Epithelial cell of esophagus (primary cell): ENCODE measurements at places on chromosomes 4 and X.

DNA sequence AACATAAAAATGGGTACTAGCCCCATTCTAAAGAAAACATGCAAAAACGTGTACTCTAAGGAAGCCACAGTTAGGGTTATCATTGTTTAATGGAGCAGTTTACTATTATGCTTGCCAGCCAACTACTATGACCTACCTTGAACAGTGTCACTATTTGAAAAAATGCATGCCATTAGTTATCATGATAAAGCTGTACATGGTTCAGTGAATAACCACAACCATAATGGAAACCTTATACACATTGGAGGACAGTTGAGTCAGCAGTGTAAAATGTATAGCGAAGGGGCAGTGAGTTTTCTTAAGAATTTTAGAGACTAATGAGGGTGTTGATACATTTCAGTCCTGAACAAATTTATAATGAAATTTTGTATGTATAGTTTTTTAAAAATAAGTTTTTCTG lies 381.9 kb downstream of the GRXCR1 start:
- DNase-seq = no peak

DNA sequence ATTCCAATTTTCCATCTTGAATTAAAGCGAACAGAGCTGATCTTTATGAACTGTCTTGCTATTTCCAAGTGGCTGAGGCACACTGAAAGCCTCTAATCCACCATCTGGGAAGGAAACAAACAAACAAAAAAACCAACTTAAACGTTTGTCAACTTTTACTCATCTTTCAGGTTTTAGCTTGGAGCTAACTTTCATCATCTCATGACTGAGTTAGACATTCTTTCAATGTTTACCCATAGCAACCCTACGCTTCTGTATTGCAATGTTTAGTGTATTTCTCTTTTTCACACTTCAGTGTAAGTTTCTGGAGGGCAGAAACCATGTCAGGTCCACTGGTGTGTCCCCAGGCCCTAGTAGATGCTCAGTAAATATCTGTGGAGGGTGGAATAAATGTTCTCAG lies 343.8 kb downstream of the GBA3 start:
- DNase-seq = peak; percentile 44

DNA sequence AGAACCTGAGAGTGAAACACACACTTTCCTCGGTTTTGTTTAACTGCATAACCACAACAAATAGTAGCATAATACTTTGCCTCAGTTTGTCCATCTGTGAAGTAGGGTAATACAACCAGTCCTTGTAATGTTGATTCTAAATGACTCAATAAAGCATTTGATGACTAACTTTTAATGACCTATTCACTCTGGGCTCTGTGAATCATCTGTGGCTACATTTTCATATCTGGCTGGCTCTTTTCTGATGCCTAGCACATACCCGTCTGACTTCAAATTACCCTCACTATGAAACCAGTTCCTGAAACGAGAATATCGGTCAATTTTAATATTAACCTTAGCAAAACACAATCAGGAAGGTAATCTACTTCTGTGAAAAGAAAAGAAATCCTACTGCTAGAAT lies 151.0 kb downstream of the SH2D1A start:
- peak; percentile 65 for DNase-seq

GRCh38 chrX:72027914-72028307 lies 103.8 kb downstream of the RTL5 start:
- DNase-seq = no peak

DNA sequence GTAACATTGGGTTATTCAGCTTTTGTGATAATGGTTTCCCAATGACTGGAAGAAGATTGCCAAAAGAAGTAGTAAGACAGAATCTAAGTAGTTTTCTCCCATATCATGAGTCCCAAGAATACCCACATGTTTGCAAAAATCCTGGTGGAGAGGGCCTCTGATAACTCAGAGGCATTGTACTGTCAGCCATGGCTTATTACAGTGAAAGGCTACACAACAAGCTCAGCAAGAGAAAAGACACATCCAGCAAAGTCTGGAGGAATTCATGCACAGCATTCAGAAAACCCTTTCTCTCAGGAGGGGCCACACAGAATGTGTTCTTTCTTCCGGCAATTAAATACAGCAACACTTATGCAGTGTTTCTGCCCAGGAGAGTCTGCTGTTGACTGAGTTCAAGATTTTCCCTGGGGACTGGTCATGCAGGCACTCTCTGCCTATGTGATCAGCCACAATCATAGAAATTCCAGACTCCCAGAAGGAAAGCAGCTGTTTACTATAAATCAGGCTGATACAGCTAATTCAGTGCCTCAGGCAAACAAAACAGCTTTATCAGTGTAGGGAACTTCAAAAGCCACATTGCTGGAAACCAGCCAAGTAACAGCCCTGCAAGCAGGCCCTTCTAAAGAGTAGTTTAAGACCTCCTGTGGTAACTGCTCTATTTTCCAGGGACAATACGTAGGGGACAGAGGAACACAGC lies 937.1 kb downstream of the CCSER1 start:
- peak; percentile 32 for DNase-seq

GRCh38 chr4:151458148-151458547 lies 49.2 kb downstream of the FHIP1A start:
- DNase-seq = no peak

DNA sequence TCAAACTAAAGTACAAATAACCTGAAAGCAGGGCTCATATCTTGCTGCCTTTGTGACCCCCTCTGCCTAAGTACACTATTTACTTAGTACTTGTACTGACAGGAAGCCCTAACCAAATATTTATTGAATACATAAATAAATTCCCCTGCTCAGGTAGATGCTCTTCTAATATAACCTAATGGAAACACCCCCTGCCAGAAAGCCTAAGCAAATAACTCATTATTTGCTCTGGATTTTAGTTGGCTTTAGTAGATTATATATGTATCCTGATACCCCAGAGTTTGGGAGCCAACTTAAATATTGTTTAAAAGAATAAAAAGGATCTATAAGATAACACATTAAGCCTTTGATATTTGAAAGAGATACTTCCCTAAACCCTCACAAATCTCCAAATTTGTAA lies 318.2 kb downstream of the PPP1R2C start:
- DNase-seq = no peak

GRCh38 chrX:1534301-1535168 lies 2.5 kb downstream of the P2RY8 start:
- DNase-seq = no peak

GRCh38 chrX:9848718-9849479 lies 62.7 kb downstream of the SHROOM2 start:
- no peak for DNase-seq

GRCh38 chrX:4043951-4044350 lies 330.5 kb upstream of the PRKX start:
- DNase-seq = no peak

DNA sequence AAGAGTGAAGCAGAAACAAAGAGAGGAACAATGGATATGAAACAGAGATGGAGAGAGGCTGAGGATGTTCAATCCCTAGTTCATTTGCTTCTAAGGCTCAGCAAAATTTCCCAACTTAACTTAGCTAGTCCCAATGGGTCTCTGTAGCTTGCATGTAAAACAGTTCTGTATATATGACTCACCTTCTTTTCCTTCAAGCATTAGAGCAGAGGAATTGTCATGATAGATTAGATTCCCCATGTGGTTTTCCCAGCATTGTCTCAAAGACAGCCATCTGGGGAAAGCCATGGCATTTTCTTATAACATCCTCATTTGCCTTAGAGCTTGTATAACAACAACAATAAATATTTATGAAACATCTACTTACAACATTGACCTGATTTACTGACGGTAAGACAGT lies 93.9 kb upstream of the GATB start:
- DNase-seq = peak; percentile 7

DNA sequence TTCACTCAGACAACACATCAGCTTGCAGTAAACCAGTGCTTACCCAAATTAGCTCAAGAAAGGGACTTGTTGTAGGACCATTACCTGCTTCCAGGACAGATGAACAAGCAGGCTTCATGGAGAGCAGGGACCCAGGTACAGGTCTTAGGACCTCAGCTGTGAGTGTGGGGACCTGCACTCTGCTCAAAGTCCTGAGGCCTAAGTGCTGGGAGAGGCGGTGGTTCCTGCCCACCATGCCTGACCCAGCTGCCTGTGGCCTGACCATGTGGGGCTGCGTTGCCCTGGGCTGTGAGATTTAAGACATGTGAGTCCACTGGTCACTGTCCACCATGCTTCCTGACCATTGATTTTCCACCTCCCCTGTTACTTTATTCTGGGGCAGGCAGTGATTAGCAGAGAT lies 140.2 kb downstream of the DCLK2 start:
- DNase-seq = no peak

- no peak for DNase-seq
These were observed 1243.8 kb upstream of the ADGRL3 start for GRCh38 chr4:59956366-59956765.

- peak; percentile 27 for DNase-seq
These were observed 25.1 kb upstream of the UGT2B11 start for GRCh38 chr4:69239557-69240168.

GRCh38 chrX:68725756-68726365 lies 78.4 kb downstream of the STARD8 start:
- DNase-seq = no peak

GRCh38 chr4:82551734-82552133 lies 10.1 kb downstream of the TMEM150C start:
- no peak for DNase-seq

- DNase-seq = no peak
These were observed 16.8 kb downstream of the REPS2 start for GRCh38 chrX:16963216-16963615.

GRCh38 chrX:39065051-39065871 lies 264.0 kb downstream of the MID1IP1 start:
- no peak for DNase-seq

DNA sequence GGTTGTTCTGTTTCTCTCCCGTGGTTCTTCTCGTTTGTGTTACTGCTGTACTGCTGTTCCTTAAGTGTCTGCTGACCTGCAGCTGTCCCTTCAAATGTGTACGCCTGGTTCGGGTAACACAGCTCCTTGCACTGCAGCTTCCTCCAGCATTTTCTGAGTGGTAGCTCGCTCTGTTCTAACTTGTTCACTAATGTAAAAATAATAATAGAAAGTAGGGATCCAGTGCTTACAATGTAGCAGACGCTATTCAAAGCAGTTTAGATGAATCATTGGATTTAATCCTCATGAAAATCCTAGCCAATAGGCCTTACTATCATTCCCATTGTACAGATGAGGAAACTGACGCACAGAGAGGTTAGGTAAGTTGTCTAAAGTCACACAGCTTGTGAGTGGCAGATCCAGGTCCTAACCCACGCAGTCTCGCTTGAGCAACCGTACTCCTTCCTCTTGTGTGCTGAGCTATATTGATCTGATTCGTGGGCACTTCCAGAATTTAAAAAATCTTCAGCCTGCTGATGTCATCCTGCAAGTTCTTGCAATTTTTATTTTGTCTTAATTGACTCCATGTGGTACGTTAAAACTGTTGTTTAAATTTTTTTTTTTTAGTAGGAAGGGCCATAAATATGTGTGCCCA lies 448.2 kb upstream of the FAT1 start:
- peak; percentile 54 for DNase-seq
